D721Med (cell line): ENCODE measurements at places on chromosomes 5 and 9.

DNA sequence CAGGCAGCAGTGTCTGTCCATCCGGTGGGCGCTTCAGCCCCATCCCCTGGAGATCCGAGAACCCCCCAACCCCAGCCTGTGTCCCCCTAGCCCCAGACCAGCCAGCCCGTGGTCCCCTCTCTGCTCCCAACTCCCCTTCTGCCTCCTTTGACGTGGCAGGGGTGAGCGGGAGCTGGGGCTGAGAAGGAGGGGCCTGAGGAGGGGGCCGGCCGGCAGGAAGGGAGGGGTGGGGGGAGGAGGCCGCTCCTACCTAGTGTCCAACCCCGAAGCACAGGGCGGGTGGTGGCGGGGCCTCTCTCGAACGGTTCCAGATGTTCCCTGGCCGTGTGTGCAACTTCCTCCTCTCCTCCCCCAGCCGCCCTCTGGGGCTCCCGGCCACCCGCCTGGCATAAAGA is 31.0 kb downstream of the GOLGA2 start:
- DNase-seq = no peak

- DNase-seq = no peak
These were observed 5.8 kb upstream of the PSMB7 start for GRCh38 chr9:124420991-124421543.

DNA sequence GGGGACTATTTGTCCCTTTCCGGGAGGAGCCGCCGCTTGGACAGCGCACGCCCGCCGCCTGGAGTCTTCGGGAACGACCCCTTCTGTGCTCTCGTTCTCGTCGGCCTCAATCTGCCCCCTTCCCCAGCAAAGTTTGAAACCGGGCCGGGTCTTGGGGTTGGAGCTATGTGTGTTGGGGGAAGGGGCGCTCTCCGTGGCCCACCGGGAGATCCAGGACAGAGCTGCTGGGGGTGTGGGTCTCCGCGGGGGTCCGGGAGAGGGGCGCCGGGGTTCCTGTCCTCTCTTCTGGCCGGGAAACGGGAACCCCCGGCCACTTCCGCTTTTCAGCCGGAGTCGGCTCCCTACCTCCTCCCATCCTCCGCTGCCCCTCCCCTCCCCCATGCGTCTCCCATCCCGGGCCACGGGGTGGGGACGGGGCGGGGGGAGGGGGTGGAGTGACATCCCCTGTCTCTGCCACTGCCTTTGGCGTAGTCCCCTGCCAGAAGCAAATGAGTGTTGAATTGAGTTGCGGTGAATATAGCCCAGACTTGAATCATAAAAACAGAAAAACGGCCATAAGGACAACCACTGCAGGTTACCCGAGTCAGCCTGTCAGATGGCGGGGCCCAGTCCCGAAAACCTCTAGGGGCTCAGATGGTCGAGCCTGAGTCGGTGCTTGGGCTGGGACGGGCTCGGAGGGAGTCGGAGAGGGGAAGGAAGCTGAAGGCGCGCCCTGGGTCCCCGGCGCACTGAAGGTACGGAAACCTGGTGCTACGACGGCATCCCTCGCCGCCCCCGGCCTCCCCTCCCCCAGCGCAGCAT is 1.1 kb downstream of the CPLX2 start:
- DNase-seq = no peak

- DNase-seq = no peak
These were observed 39.1 kb upstream of the KLF4 start for GRCh38 chr9:107528686-107529085.

DNA sequence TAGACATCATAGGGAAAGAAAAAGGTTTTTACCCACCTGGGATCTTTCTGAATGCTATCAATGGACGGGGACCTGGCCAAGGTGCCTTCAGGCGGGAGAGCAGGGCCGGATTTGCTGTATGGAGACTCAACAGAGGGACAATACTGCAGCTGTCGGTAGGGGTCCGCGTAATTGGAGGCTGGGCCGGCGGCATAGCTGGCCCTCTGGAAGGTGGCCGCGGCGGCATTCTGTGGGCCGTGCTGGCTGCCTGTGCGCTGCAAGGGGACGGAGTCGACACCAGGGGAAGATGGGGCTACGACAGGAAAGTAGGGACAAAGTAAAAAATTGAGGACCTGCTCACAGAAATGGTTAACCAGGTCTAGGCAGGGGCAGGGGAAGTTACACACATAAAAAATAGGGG is 557.9 kb downstream of the CTNND2 start:
- no peak for DNase-seq

- DNase-seq = no peak
These were observed 1.8 kb downstream of the NUDT2 start for GRCh38 chr9:34331196-34331595.

DNA sequence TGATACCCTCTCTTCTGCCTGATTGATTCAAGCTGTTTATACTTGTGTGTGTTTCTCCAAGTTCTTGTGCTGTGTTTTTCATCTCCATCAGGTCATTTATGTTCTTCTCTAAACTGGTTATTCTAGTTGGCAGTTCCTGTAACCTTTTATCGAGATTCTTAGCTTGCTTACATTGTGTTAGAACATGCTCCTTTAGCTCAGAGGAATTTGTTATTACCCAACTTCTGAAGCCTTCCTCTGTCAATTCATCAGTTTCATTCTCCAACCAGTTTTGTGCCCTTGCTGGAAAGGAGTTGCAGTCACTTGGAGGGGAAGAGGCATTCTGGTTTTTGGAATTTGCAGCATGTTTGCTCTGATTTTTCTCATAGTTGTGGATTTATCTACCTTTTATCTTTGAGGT is 126.2 kb upstream of the FTMT start:
- DNase-seq = no peak

GRCh38 chr9:82036086-82036485 is 47.5 kb downstream of the SPATA31D1 start:
- no peak for DNase-seq

DNA sequence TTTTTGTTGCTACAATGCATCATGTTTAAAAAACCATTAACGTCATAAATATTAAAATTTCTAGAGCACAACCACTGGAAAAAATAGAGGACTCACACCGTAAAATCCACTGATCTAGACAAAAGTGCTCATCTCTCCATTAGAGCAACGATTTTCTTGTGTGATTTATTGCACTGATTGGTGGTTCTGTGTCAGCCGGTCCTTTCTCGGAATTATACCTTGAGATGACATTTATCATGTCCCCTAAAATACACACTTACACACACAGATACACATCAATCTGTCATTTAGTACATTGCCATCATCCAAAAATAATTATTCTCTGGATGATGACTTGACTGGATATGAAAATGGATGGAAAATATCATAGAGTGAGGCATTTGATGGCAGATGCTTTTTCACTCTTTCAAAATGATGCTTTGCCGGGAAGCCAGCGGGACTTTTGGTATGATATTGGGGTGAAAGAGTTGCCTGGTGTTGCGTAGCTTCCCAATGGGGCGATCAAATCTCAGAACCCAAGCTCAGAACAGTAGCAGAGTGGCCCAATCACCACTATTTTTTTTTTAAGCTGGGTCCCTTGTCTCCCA is 226.6 kb downstream of the GAS1 start:
- DNase-seq = no peak

GRCh38 chr9:115229496-115229895 is 111.5 kb upstream of the TNC start:
- no peak for DNase-seq

DNA sequence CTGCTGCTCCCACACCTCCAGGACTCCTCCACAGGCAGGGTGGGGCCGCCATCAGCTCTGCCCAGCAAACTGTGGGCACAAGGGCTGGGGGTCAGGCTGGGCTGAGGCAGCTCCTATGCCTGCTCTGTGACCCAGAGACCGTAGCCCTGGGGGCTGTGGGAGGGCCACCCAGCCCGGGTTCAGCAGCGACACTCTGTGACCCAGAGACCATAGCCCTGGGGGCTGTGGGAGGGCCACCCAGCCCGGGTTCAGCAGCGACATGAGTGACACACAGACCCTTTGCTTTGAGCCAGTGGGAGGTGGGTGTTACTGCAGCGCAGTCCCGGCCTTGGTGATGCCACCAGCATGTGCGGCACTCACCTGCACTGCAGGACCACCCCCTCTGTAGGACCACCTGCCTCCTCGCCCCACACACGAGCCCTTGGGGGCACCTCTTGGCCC is 118.9 kb upstream of the LPCAT1 start:
- DNase-seq = no peak

DNA sequence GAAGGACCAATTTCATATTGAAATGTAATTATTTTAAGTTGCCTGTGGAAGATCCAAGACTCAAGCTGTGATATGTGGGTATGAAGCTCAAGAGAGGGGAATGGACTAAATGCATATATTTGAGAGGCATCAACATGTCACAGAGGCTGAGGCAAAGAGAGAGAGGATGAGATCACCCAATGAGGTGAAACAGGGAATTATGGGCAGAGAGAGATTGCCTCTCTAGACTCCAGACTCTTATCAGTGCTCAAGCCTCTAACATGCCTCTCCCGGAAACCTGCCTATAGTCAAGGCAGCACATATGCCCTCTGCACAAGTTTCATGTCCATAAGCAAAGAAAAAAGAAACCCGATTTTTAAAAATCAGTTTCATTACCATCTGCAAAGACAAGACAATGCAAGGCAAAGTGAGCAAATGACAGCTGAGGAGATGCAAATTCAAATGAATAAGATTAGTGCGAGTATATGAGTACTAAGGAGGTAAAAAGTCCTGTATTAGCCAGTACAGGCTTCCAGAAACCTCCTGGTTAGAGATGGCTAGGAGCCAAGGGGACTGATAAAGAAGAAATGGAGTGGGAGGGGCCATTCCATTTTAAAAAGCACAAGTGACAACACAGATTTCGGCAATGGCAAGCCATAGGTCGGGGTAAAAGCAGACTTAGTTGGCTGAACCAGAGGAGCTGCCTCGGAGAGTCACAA is 9.4 kb downstream of the APTX start:
- DNase-seq = no peak
